CD4-positive, CD25-positive, alpha-beta regulatory T cell (primary cell): ENCODE measurements at places on chromosomes 4 and X.

- no peak overlapping the region for H3K4me3 ChIP-seq
- H3K4me1 ChIP-seq: no peaks in the 10 kb centered on the region
- DNase-seq: no peak
- no peak overlapping the region for H3K27ac ChIP-seq
Observed at GRCh38 chrX:85569686-85570085, 190.2 kb upstream of the POF1B start.

DNA sequence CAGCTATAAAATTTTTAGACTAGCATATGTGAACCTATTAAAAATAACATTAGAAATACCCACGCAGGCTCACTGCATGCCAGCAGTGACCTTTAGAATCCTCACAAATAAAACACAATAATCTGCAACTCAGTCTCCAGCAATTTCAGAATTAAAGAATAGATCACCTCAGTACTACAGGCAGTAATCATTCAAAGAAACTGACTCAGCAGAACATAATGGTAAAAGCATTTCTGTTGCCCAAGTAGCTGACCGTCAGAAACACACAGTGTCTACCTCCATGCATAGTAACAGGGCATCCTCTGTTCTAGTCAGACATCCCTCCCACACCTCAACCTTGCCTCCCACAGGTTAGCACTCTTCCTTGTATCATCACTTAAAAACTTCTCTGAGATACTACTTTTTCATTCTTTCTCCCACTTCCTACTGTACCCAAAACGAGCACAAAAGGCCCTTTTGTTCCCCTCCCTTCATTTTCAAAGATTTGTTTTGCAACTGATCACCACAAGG lies 65.7 kb upstream of the BEND2 start:
- H3K4me1 ChIP-seq: no peaks in the 10 kb centered on the region
- no peak overlapping the region for H3K27ac ChIP-seq
- H3K27me3 ChIP-seq: no peaks in the 10 kb centered on the region

GRCh38 chr4:168586926-168587325 lies 90.1 kb downstream of the PALLD start:
- no peak overlapping the region for H3K27ac ChIP-seq
- H3K27me3 ChIP-seq: no peaks in the 10 kb centered on the region
- no peak overlapping the region for H3K4me3 ChIP-seq
- no peaks in the 10 kb centered on the region for H3K36me3 ChIP-seq
- no peaks in the 10 kb centered on the region for H3K4me1 ChIP-seq

DNA sequence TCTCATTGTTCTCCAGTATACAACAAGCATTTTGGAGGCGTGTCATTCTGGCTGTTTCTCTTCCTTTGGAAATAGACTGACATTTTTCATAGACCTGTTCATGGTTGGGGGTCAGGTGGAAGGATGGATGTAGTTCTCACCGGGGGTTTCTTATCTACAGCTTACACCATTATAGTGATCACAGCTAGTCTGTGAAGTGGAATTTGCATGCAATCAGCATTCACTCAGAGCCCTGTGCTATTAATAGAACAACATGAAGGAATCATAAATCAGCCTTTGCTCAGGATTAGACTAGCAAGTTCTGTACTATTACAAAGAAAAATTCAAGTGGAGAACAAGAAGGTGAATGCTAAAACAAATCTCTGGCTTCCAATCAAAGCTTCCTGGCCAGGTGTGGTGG lies 132.6 kb upstream of the PUDP start:
- H3K27ac ChIP-seq: no peak overlapping the region
- no peaks in the 10 kb centered on the region for H3K4me1 ChIP-seq
- DNase-seq: no peak
- no peaks in the 10 kb centered on the region for H3K27me3 ChIP-seq
- no peak overlapping the region for H3K4me3 ChIP-seq

DNA sequence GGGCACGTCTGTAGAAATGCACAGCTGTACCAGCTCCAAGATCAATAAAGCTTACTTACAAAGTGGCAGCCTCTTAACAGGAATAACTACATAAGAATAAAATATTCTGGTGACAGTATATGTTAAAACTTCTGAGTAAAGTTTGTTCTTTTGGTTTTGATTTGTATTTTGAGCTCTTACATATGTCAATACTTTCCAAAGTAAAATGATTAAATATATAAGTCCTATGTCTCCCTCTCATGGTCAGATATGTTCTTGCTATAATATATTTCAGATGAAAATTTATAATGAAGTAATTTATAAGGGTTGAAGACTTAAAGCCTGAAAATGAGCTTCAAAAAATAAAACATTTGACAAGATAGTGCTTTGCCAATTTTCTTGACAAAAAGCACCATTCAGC lies 254.4 kb downstream of the NPFFR2 start:
- H3K36me3 ChIP-seq: no peaks in the 10 kb centered on the region
- DNase-seq: no peak
- no peak overlapping the region for H3K4me3 ChIP-seq
- H3K4me1 ChIP-seq: no peaks in the 10 kb centered on the region

DNA sequence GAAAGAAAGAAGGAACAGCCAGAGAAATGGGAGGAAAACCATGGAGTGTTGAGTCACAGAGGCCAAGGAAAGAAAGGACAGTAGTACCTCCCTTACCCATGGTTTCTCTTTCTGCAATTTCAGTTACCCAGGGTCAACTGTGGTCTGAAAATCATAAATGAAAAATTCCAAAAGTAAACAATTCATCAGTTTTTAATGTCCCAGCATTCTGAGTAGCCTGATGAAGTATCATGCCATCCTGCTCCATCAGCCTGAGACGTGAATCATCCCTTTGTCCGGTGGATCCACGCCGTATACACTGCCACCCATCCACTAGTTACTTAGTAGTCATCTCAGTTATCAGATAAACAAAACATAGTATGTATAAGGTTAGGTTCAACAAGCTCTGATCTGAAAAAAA lies 114.2 kb downstream of the COMMD8 start:
- H3K4me3 ChIP-seq: no peak overlapping the region
- H3K36me3 ChIP-seq: no peaks in the 10 kb centered on the region
- no peaks in the 10 kb centered on the region for H3K4me1 ChIP-seq
- H3K27ac ChIP-seq: no peak overlapping the region
- H3K27me3 ChIP-seq: peaks cover 1% of the 10 kb centered on the region
- DNase-seq: no peak

DNA sequence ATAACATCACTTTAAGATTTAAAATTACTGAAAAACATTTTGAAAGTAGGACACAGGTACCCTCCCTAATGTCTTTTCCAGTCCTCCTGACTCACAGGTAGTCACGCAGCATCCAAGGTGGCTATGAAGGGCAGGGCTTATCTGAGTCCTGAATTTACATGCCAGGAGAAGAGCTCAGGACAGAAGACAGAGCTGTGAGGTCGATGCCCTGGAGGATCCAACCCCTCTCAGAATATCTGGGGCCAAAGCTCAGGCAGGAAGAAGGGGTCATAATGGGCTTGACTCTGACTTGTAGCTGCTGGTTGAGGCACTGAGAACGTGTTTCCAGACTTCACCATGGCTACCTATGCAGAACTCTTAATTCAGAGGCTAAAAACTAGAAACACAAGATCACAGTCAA lies 177.5 kb downstream of the AASDH start:
- no peaks in the 10 kb centered on the region for H3K36me3 ChIP-seq
- no peak for DNase-seq
- peaks cover 4% of the 10 kb centered on the region for H3K27me3 ChIP-seq

GRCh38 chr4:61520681-61521160 lies 320.6 kb downstream of the ADGRL3 start:
- no peak overlapping the region for H3K4me3 ChIP-seq
- H3K27me3 ChIP-seq: no peaks in the 10 kb centered on the region
- no peaks in the 10 kb centered on the region for H3K4me1 ChIP-seq
- no peak overlapping the region for H3K27ac ChIP-seq
- DNase-seq: no peak

DNA sequence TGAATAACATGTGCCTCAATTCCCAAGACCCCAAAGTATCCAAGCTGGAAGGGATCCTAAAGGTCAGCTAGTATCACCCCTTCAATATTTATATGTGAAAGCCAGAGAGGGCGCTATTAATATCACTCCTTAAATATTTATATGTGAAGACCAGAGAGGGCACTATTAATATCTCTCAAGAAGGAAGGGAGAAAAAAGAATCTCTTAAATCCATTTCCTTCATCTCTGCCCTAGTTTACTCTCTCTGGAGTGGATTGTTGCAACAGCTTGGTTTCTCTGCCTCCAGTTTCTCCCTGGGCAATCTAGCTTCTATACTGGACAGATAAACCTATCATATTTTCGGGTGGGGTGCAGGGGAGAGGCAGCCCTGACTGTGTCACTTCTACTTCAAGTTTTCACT lies 31.6 kb upstream of the MSN start:
- no peaks in the 10 kb centered on the region for H3K4me1 ChIP-seq
- DNase-seq: no peak
- no peak overlapping the region for H3K4me3 ChIP-seq
- no peaks in the 10 kb centered on the region for H3K36me3 ChIP-seq
- no peak overlapping the region for H3K27ac ChIP-seq

DNA sequence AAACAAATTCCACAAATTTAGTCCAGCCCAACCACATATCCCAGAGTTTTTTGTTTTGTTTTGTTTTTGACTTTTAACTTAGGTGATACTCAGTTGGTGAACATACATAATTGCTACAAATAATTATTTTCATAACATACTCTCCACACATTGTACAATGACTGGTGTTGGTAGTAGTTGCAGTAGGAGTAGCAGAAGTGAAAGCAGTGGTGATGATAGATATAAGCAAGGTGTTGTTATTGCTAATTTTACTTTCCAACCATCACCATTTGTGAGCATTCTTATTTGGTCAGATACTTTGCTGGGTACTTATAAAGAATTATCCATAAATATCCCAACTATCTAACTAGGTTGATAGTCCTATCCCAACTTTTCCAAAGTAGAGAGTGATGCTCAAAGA lies 47.3 kb downstream of the ARHGAP24 start:
- H3K4me1 ChIP-seq: no peaks in the 10 kb centered on the region
- DNase-seq: no peak
- H3K27ac ChIP-seq: no peak overlapping the region
- H3K27me3 ChIP-seq: no peaks in the 10 kb centered on the region

- no peak for DNase-seq
- H3K4me1 ChIP-seq: no peaks in the 10 kb centered on the region
- no peaks in the 10 kb centered on the region for H3K27me3 ChIP-seq
- no peak overlapping the region for H3K27ac ChIP-seq
- no peak overlapping the region for H3K4me3 ChIP-seq
Observed at GRCh38 chrX:74132280-74132679, 171.7 kb upstream of the ZCCHC13 start.

GRCh38 chr4:56345458-56345857 lies 41.8 kb downstream of the AASDH start:
- no peaks in the 10 kb centered on the region for H3K4me1 ChIP-seq
- peaks cover 9% of the 10 kb centered on the region for H3K36me3 ChIP-seq
- no peak overlapping the region for H3K4me3 ChIP-seq
- no peak for DNase-seq

DNA sequence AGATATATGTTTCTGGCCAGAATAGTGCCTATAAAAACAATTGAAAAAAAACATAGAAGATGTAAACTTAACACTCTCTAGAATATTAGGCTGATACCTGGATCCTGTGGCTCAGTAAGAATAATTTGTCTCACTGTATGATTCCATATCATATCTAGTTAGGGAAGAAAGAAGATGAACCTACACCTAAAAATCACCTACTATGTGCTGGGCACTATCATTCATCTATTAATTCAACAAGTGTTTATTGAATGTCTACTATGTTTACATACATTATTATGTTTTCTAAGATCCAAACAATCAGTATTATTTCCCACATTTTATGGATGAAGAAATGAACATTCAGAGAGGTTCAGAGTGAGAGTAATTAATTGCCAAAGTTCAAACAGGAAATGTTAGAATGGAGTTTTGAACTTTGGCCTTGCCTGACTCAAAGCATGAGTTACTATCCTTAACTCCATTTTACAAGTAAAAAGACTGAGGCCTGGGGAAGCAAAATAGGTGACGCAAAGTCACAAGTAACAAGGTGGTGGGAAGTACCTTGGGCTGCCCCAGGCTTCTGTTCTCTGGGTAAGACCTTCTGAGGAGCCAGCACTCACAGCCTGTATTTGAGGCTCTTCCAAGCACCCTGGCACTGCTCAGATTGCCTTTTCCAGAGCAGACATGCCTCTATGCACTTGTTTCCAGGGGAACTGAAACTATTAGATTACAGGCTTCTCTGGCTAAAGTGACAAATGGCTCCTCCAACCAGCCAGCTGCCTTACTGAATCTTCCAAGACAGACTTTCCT lies 111.1 kb upstream of the ACSL4 start:
- H3K27ac ChIP-seq: no peak overlapping the region
- no peaks in the 10 kb centered on the region for H3K27me3 ChIP-seq
- H3K36me3 ChIP-seq: no peaks in the 10 kb centered on the region

DNA sequence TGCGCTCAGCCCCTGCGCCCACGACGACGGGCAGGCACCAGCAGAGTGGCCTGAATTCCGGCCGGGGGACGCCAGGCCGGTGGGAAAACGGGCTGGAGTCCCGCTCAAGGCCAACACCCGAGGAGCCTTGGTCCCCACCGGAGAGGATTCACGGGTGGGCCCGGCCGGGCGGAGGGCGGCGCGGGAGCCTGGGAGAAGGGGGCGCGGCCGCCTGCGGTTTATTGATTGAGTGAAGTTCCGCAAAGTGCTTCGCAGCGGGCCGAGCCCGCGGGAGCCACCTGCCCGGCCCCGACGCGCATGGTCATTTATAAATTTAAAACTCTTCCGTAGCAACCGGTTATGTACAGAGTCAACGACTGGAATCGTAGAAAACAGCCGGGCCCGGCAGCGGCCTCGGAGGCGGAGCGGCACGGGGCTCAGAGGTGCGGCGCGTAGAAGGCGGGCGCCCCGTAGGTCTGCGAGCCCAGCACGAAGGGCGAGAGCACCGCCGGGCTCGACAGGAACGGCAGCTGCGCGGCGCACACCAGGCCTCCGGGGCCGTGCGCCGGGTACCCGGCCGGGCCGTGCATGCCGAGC lies 3.6 kb downstream of the NKX1-1 start:
- H3K36me3 ChIP-seq: no peaks in the 10 kb centered on the region
- no peak overlapping the region for H3K4me3 ChIP-seq
- H3K27me3 ChIP-seq: no peaks in the 10 kb centered on the region

DNA sequence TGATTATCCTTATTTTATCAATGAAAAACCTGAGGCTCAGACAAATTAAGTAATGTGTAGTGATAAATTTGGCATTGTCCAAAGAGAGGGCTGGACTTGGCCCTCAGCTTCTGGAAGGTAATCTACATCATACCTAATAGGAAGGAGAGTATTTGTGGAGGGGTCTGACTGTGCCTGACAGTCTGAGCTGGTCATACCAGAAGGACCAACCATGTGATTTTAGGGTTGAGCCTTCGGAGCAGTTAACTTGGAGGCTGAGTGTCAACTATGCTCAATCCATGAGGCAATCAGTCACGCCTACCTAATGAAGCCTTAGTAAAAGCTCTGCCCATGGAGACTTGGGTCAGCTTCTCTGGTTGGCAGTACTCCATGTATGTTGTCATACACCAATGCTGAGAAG lies 136.4 kb downstream of the CPE start:
- H3K27ac ChIP-seq: no peak overlapping the region
- no peak for DNase-seq
- no peaks in the 10 kb centered on the region for H3K4me1 ChIP-seq
- H3K4me3 ChIP-seq: no peak overlapping the region
- H3K36me3 ChIP-seq: no peaks in the 10 kb centered on the region
